ENCODE measurements at places on chromosomes 3 and 15.
A peak's percentile ranks its signal among the peaks of the same experiment; 100 is the strongest.

DNA sequence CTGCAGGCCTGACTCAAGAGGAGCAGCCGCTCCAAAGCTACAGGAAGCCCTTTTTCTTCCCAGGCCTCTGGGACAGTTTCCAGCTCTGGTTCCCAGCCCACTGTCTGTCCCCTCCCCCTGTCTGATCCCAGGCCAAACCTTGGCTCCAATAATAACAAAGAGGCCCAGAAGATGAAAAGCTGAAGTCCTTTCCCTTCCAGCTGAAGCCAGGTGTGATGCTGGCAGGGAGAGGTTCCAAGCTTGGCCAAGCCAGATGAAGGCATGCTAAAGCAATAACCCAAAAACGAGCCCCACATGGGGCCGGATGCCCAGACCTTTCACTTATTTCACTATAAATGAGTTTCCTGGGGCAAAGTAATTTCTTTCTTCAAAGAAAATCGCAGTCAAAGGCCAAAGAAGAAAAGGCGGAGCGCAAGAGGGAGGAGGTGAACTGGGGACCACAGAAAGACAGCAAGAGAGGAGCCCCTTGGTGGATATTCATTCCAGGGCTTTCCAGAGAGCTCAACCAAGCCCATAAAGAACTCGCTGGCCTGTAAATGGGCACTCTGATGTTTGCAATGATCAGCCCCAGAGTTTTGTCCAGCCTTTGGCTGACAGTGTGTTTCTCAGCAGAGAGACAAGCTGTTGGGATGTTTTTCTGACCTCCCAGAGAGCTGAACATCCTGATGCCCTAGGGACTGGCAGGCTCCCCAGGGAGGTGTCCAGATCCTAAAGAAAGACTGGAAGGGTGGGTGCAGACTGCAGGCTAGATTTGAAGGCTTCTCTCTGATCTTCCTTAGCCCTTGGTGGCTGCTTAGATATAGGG lies 157.6 kb downstream of the UACA start:
- DNase-seq: no peak

- no peak for DNase-seq
Observed at GRCh38 chr3:5448246-5448645, 260.7 kb downstream of the EDEM1 start.

GRCh38 chr15:87354661-87355410 lies 901.7 kb downstream of the NTRK3 start:
- DNase-seq: no peak

DNA sequence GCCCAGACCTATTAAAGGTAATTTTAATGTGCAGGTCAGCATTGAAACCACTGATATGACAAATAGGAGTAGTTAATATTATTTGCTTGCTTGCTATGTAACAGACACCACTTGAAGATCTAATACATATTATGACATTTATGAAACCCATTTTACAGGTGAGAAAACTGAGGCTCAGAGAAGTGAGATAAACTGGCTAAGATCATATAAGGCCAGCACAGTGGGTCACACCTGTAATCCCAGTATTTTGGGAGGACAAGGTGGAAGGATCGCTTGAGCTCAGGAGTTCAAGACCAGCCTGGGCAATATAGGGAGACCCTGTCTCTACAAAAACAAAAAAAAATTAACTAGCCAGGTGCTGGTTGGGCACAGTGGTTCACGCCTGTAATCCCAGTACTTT lies 33.1 kb upstream of the EIF4A2 start:
- DNase-seq: no peak

DNA sequence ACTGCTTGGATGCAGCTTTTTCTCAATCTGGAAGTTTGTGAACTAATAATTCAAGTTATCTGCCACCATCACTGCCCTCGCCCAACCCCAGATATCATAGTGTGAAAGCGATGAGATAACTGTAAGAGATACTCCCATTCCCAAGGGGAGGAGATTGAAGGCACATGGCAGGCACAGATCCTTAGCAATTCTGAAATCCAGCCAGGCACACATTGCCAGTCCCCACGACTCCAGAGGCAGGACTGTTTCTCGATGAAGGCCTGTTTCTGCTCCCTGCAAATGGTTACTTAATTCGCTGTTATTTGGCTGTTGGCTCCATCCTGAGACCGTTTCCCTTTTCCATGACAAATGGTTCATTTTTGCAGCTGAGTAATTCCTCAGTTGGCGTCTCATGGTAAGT lies 63.2 kb upstream of the NEDD4 start:
- no peak for DNase-seq

- no peak for DNase-seq
Observed at GRCh38 chr3:58657571-58658141, 8.9 kb downstream of the FAM3D start.

DNA sequence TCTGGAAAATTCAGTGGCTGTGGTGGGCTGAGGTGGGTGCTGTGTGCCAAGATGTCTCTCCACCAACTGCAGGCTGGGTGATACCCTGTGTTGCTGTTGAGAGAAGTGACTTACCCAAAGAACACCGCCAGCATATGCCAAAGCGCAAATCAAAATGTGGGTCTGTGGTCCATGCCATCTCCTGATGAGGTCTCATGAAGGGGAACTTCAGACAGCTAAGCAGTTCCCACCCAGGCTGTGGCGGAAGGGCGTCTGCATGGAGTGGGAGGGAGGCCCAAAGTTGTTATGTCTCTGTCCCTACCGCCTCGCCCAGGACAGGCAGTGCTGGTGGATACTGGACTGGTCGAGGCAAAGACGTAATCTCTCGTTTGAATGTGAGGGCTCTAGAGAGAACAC lies 70.9 kb upstream of the PLXNA1 start:
- no peak for DNase-seq

- DNase-seq: peak; percentile 26
Observed at GRCh38 chr15:58457466-58457965, 25.7 kb downstream of the LIPC start.

DNA sequence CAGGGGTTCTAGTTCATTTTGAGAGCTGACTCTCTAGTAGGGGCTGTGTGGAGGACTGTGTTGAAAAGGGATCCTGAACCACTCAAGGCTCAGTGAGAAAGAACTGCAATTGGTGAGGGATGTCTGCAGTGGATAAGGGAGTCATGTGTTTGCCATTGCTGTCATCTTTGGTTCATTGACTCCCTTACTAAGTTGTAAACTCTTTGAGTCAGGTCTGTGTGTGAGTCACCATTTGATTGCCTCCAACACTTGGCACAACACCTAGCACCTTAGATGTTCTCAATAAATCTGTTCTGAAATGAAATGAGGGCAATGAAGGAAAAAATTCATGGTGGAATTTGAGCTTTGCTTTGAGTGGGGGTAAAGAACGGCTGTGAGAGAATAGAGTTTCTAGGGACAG lies 51.7 kb downstream of the PLS1 start:
- no peak for DNase-seq

- DNase-seq: no peak
Observed at GRCh38 chr3:193768070-193768394, 175.0 kb downstream of the OPA1 start.

DNA sequence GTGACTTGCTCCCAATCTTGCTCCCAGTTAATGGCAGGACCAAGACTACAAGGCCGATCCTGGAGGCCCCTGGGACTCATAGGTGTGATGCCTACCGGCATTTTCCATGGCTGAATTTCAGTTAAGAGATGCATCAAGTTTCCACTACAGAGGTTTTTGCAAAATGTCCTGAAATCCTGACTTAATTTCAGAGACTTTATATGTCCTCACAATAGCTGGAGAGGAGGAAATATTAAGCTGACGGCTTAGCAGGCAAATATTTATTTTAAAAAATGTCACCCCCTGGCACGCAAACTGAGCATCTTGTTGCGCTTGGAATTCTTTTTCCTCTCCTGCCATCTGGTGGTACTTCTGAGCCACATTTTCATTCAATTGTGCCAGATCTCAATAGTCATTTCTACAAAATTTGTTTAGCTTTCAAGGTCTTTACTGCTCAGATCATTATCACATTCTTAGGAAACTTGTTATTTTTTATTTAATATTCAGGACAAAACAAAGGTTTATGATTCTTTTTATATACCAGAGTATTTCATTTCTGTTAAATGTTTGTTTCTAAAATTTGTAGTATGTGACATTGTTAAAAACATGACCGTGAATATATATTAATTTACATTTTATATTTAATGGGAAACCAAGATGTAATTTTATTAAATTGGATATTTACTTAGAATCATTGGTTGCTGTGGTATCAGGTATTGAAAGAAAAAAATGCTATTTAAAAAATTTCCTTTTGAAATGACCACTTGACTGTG lies 189.2 kb upstream of the THRB start:
- DNase-seq: no peak

- DNase-seq: no peak
Observed at GRCh38 chr15:47742334-47742733, 25.0 kb downstream of the SEMA6D start.

- DNase-seq: no peak
Observed at GRCh38 chr15:78979456-78980320, 34.8 kb upstream of the CTSH start.

DNA sequence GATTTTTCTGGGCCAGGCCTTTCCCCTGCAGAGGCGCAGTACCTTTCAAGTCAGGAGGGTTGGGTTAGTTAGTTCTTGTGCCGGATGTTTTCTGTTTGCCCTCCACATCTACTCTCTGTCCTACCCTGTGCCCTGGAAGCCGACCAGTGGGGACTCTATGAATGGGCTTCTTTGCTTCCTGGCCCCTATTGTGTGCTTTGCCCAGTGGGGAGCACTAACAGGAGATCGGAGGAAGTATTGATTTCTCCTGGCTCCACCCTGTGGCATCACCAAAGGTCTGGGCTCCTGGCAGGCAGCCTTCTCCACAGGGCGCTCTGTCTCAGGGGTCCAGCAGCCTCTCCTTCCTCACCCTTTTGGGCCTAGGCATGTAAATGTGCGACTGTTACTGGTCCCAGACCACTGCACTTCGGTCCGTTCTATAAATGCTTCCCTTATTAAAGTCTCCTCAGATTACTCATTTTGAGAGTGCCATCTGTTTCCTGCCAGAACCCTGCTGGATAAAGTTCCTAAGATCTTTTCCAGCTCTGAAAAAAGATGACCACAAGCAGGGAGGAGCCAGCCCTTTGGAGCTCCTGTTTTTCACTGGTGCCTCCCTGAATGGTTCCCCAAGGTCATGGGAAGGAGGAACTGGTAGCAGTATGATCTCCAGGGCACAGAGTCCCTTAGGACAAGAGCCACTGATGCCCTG lies 44.5 kb downstream of the CTDSPL start:
- no peak for DNase-seq

DNA sequence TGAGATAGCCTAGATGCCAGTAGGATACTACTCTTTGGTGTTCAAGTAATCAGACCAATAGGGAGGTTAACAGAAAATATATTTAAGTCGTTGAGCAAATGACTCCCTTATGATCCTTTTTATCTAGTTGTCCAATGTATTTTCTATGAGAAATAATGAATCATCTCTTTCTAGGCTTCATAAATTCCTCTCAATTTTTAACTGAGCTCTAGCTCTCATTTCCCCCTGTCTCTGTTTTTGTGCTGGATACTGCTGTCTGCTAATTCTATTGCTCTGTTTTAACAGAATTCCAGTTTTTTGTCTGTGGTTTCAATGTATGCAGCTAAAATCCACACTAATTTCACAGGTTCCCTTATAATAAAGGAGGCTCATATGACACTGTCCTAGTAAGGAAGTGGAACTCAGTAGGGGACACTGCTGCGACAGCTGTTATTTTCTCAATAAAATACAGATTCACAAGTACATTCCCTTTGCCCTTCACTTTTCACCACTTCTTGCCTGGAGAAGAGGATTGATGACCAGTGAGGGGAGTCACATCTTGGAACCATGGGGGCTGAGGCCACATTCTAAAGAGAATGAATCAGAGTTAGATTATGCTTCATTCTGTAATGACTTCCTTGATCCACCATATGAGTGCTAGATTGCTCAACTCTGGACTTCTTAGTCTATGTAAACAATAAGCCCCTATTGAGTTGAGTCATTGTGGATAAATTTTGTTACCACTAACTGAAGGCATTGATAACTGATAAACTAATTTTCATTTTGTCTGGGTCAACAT lies 558.7 kb upstream of the KCNMB2 start:
- DNase-seq: no peak

DNA sequence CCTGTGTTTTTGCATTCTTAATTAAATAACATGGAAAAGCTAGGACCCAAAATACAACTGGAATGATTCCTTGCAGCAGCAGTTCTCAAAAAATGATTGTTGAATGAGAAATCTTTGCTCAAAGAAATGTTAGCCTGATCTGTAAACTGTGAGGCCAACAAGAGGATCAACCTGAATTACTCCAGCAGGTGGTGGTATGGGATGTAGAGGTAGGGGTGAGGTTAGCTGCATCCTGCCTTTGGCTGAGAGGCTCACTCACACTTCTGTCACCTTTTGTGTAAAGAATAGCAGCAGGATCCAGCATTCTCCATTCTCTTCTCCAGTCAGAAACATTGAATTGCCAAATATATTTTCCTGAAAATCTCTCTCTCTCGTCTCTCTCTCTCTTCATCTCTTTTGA lies 26.5 kb upstream of the FAM98B start:
- DNase-seq: no peak

- DNase-seq: no peak
Observed at GRCh38 chr3:8837162-8837561, 67.7 kb upstream of the OXTR start.

DNA sequence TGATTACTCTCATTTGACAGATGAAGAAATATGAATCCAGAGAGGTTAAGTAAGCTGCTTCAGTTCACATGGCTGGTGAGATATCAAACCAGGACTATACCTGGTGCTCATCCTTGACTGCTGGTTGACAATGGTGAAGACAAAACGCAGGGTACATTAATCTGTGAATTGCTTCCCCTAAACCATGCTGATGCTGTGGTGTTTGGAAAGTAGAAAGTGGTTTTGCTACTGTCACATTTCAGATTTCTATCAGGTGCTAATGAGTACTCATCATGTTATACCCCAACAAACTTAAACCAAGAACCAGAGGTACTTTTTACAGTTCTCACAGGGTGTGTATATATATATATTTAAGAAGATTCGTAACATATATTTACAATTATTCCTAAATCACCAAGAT lies 85.0 kb upstream of the PRTG start:
- no peak for DNase-seq

GRCh38 chr15:65832549-65833364 lies 36.5 kb upstream of the RAB11A start:
- peak; percentile 50 for DNase-seq

DNA sequence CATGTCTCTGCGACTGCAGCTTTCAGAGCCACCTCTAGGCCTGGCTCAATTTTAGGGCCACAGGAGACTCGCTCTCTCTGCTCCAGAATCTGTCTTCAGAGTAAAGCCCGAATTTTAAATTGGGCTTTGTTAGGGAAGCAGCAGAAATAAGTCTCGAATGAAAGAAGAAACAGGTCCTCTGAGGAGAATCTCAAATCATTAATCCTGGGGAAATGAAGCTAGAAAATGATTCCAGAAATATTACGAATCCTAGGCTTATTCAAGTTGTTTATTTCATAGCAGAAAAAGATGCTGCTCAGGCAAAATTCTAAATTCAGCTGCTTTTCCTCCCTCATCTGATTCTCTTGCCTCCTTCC lies 114.2 kb upstream of the THBS1 start:
- no peak for DNase-seq

DNA sequence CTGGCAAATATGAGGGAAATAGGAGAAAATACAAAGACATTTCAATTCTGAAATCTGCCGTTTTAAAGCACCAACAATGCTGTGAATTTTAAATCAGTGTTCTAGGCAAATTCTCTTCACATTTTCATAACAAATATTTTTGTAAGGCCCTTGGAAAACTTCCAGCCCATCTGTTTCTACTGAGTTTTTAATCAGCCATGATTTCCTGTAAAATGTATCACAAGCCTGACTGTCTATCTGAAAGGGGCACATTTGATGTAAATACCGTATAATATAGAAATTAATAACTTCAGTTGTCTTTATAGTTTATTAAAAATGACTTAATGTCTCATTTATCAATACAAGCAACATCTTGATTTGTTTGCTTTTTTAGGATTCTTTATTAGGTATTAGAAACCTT lies 454.7 kb downstream of the PYDC2 start:
- no peak for DNase-seq

- DNase-seq: peak; percentile 28
Observed at GRCh38 chr15:80970018-80970657, 19.5 kb downstream of the MESD start.

Data from activated T-helper 1 cell treated with anti-CD3 and anti-CD28 coated beads, Interleukin-12 subunit alpha, Interleukin-12 subunit beta, Interleukin-2, Interleukin-4 antibody, amounts not matched to agents 30 ng/mL and 10 ng/mL and 1 ng/mL, durations not matched to agents 14 hours and 24 hours and 36 hours (primary cell).